ENCODE measurements at places on chromosomes 2 and 18.

GRCh38 chr2:231961349-231962166 lies at the start of gene DIS3L2:
Gene DIS3L2 (plus strand): TSS chr2:231961713. CDS start chr2:232014928, 53,215 bp downstream.
- peak; percentile 77 for DNase-seq

DNA sequence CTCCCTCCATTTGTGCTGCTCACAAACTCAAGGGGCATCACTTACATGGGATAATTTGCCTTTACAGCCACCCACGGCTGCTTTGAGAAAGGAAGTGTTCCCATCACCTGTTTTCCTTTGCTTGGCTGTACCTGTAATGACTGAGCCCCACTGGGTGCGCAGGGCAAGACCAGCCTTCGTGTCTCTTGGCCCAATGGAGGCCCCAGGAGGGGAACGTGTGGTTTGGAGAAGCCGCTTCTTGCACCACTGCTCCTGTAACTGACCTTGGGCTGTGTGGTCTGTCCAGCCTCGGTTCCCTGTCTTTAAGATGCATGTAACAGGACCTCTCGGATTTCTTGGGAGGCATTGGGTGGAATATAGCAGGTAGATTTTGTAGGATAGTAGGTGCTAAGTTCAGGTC lies 41.1 kb downstream of the LDLRAD4 start:
- DNase-seq, result no peak

GRCh38 chr2:238267341-238267710 lies 21.1 kb downstream of the PER2 start:
- no peak for DNase-seq

DNA sequence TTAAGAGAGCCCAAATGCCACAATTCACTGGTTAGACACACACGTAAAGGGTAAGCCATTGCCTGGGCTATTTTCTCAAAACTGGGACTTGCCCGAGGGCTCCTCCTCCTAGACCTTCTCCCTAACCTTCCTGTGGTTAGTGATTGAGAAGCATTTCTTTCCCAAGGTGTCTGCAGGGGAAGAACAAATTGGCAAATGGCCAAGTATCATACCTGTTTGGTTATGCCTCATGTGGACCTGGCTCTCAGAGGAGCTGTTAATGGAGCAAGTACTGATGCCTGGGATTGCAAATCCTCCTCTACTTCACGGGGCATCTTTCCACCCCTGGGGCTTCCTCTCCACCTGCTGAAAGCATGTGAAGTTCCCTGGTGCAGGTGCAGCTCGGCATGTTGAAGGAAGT lies 187.5 kb upstream of the CYRIA start:
- DNase-seq, result no peak

DNA sequence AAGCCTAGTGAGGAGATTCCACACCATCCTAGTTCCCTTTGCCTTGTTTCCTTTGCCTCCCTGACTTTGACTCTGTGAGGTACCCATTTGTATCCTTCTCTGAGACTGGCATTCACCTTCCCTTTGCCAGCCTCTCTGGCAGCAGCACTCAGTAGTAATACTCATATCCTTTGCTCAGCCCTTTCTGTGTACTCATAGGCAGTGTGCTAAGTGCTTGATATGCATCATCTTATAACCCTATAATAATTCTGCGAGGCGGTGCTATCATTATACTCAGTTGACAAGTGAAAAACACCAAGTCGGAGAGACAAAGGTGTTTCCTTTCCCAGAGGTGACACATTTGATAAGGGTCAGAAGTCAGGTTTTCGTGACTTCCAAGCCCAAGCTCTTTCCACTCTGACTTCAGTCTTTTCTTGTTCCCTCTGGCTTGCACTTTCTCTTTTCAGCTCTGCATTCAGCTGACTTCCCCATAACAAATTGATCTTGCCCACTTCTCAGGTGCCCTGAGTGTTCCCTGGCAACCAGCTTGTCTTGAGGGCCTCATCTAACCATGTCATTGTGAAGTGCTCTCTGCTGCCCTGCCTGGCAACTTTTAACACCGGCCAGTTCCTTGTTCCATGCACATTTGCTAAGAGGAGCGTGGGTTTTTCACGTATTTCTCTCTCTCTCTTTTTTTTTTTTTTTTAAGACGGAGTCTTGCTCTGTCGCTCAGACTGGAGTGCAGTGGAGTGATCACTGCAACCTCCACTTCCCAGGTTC lies 94.5 kb upstream of the UPP2 start:
- no peak for DNase-seq

GRCh38 chr2:199458806-199459285 lies 1.1 kb upstream of the SATB2 start:
- no peak for DNase-seq

DNA sequence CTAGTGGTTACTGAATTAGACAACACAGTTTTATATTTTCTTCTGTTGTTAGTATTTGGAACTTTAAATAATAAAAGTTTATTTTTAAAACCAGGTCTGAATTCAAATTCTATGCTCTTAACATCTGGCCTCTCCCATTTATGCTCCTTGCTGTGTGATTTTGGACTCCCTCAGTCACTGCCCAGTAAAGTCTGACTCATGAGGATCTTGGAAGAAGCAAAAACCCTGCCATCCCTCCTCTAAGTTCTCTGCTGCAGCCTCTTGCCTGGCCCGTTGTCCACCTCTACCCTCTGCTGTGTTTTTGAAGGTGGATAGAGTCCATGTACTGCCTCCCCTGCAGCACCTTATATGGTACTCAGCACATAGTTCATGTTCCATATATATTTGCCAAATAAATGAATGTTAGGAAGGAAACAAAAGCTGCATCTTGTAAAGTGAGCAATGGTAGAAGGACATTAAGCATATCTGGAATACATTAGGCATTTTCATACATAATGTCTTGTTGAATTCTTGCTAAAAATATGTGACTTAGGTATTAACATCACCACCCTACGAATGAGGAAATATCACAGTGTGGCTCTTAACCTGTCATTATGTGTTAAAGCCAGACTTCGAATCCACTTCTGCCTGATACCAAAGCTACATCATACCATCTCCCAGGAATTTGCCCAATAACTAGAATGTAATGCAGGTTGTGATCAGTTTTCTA lies 62.1 kb downstream of the THNSL2 start:
- DNase-seq, result no peak

DNA sequence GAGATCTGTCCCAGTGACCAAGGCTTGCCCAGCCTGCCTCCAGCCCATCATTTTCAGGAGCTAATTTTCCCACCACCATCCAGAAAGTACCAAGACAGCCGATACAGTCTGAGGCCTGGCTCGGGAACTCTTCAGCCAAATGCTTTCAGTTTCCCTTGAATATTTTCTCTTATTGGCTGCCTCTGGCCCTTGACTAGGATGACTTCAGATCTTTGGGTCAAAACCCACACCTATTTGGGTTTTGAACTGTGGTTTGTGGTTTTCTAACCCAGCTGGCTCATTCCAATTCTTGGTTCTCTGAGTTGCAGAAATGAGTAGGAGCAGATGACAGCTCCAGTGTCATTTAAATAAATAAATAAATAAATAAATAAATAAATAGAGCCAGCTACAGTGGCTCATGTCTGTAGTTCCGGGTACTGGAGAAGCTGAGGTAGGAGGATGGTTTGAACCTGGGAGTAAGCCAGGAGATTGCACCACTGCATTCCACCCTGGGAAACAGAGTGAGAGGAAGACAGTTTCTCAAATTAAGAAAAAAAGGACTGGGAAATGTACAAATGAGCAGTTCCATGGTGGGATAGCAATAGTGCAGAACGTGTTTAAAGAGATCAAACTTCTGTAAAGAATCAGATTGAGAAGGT lies 465.0 kb upstream of the SOX11 start:
- DNase-seq, result no peak

GRCh38 chr2:23662466-23662865 lies 264.5 kb downstream of the ATAD2B start:
- no peak for DNase-seq

- no peak for DNase-seq
Measured at GRCh38 chr2:112256654-112257053, 1.8 kb upstream of the ZC3H8 start.

DNA sequence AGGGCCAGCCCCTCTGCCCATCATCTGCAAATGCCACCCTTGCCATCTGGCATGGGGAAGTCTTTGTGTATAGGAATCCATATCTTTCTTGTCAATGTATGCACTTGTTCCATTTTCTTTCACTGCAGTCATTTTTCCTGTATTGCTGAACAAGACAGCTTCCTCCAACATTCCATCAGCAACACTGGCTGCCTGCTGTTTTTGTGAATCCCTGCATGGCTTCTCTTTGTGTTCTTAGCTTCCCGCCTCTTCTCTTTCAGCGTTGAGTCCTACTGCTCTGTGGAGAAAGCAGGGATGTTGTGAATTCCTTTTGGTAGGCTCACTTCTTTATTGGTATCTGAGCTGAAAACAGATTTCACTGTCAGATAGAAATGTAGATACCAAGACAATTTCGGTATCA lies 150.0 kb downstream of the LPIN1 start:
- DNase-seq, result no peak

GRCh38 chr2:238285653-238286082 lies 2.7 kb downstream of the PER2 start:
- peak; percentile 91 for DNase-seq

- DNase-seq, result no peak
Measured at GRCh38 chr2:128421861-128422311, 103.2 kb upstream of the HS6ST1 start.

DNA sequence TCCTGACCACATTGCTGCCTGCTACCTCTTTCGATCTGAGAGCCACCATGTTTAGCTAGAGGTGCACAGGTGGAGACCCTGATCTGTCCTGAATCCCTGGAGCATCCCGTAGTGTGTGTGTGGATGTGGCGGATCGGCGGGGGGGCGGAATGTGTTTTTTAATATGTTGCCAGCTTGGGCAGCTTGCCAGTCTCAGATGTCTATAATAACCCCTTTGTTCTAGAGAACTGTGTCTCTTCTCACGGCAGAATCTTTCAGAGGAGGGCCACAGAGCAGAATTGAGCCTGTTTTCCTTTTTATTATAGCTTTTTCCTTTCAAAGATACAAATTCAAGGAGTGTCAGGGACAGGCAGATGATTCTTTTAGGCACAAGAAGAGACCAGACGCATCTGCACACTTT lies 934.1 kb upstream of the KLHL29 start:
- DNase-seq, result no peak

DNA sequence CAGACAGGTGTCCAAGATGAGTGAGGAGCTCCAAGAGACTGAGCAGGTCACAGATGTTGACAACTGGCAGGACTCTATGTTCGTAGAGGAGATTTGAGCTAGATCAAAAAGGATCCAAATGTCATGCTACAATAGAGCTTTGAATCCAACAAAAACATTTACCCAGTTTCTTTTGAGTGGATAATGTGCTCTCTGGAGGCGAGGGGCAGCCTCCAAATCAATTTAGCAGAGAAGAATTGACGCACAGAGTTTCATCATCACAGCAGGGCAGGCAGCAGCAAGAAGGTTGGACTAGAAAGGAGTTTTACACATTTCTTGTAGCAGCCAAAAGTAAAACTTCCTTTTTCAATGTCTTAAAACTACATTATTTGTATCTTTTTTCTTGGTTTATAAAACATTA lies 653.0 kb downstream of the RNF144A start:
- no peak for DNase-seq

DNA sequence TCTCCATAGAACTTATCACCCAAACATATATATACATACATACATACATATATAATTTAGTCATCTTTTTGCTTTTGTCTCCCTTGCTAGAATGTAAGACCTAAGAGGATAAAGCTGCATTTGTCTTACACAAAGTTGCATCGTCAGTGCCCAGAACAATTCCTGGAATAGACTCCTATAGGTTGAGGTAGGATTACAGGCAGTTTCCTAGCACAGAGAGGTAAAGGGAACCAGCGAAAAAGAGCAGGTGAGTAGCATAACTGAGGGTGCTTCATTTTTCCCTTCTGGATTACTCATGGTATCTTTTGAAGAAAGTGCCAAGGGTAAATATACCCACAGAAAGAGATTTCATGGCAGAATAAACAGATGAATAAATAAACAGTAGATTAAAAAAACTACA lies 68.1 kb upstream of the AMMECR1L start:
- DNase-seq, result no peak

DNA sequence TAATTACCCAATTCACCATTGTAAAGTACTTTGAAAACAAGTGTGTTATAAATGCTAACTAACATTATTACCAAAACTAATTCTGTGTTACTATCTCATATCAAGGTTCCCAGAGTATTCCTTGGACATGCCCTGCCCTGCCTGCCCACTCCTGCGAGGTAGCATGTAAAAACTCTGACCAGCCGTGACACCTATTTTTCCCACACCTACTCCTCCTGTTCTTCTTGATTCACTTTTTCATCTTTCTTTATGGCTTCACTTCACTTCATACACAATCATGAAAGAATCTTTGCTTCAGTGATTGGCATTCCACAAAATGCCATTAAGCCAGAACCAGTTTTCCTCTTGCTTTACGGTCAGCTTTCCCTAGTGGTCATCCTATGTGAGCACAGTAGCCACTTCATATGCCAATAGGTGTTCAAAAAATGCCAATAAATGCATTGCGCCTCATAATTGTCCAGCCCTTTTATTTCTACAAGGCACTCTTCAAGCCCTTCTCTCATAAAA lies 42.6 kb upstream of the SETBP1 start:
- no peak for DNase-seq

DNA sequence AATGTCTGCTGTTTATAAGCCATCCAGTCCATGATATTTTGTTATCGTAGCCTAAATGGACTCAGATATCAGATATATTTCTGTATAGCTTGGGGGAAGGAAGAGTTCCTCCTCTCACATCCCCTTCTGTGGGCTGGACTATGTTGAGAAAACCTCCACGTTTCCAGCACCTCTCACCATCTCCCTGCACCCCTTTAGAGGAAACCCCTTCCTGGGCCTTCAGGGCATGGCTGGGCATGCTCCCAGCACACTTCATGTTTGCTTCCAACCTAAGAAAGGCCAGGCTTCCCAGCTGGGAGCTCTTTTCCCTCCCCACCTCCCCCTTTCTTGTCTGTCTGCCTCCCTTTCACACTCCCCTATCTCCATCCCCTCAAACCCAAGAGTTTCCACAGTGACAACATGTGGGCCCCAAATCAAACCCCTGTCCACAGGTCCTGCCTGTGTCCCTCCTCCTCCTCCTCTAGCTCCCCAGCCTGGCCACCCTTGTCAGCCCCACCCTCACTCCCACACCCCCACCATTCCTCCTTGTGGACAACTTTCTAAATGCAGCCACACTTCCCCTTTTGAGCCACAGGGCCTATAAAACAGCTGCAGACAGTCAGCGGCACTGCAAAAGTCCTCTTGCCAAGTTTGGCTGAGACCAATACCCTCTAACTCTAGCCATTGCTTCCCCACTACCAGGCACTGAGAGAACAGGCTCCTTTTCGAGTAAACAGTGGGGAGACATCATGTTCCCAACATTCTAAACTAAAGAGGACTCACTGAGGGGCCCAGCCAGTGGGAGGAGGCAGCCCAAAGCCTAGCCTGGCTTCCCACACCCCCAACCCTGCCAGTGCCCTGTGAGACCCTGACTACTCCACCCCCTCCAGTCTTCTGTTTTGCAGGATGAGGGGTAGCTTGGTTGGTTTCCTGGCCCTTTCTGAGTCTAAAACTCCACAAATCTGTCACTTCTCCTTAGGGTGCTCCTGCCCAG lies 120.5 kb downstream of the ZFP36L2 start:
- peak; percentile 53 for DNase-seq

DNA sequence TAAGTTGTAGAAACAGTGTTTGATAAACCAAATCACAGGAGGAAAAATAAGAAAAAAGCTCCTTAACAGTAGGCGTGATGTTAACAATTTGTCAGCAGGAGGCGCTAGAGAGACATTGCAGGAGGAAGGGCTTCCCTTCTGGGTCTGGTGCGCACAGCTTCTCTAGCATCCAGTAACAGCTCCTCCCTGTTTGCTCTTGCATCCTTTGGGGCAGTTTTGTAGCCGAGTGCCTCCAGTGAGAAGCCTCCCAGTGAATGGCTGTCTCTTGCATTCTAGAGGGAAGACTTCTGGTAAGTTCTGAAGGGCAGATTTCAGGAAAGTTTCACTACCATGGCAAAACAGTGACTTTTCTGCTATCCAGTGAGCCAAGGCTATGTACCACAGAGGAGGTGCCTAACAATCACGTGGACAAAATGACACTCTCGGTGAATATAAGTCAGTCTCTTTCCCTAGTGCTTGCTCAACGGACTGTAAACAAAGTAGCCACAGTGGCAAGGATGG lies 9.5 kb upstream of the ZNF396 start:
- peak; percentile 72 for DNase-seq
